ENCODE measurements at places on chromosomes 16 and 17.

DNA sequence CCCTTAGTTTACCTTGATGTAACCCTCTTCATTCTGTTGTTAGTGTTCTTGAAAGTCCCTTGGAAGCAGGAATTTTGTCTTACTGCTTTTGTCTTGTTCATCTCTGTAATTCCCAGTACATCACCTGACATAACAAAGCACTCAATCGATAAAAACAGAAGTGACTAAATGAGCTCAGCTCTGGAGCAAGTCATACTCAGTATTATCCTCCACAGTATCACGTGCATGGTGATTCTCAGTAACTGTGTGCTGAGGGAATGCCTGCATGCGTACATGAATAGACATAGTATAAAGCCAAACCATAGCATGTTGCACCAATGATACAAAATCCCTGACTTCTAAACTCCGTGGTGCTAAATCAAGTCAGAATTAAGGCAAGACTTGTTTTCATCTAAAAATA, 7.2 kb downstream of the KRT38 start:
- DNase-seq: no peak

GRCh38 chr17:3558603-3559269, 1.1 kb upstream of the TRPV3 start:
- DNase-seq: no peak

GRCh38 chr16:10521681-10522274, 58.6 kb downstream of the EMP2 start:
- DNase-seq: peak; percentile 53

GRCh38 chr17:62891659-62892058, 74.4 kb upstream of the TANC2 start:
- DNase-seq: no peak

DNA sequence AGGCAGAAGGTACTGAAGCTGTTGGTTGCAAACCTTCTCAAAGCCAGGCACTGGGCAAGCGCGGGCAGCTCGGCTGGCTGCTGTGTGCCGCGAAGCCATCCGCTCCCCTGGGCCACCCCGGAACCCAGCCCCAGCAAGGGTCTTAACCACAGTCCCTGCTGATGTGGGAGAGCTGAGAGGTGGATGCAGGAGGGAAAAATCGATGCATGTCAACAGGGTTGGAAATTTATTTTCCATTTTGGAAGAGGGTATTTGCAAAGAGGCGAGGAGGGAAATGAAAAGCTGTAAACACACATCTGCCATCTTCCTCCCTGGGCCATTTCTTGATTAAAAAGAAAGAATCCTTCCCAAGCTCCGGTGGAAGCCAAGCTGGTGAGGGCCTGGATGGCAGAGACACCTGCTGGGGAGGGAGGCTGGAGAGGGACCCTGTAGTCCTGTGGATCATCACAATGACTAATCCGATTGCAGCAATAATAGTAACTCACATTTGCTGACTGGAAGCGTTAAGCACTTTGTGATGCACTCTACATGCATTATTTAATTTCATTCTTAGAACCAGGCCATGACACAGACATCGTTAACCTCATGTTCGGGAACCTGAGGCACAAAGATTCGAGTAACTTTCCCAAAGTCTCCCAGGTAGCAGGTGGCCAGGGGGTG, 13.9 kb upstream of the TBX2 start:
- no peak for DNase-seq

DNA sequence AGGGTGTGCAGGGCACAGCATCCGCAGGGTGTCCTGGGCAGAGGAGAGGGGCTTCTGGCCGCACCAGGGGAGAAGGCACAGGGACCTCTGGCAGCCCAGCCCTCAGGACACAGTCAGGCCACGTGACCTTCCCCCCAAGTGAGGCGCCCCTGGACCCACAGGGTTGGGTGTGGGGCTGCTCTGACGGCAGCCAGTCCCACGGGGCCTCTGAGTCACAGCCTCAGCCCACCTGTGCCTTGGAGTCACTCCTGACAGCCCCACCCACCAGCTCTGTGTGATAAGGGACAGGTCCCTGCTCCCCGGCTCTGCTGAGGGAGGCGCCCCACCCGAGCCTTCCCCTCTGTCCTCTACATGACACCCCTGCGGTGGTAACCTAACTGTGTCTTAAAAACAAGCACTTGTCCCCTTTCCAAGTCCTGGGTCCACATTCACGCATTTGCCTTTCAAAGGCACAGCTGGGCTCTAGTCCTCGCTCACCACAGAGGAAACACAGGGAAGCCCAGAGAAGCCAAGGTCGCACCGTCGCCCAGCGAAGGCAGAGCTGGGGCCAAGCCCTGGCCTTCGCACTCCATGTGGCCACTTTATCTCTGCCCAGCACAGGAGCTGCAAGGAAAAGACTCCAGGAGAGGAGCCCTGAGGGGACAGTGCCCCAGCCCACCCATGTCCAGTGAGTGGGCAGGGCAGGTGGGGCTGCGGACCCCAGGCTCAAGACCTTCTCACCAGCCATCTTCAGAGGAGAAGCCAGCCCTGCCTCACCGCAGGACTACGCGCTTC, 5.1 kb upstream of the NPTX1 start:
- no peak for DNase-seq

DNA sequence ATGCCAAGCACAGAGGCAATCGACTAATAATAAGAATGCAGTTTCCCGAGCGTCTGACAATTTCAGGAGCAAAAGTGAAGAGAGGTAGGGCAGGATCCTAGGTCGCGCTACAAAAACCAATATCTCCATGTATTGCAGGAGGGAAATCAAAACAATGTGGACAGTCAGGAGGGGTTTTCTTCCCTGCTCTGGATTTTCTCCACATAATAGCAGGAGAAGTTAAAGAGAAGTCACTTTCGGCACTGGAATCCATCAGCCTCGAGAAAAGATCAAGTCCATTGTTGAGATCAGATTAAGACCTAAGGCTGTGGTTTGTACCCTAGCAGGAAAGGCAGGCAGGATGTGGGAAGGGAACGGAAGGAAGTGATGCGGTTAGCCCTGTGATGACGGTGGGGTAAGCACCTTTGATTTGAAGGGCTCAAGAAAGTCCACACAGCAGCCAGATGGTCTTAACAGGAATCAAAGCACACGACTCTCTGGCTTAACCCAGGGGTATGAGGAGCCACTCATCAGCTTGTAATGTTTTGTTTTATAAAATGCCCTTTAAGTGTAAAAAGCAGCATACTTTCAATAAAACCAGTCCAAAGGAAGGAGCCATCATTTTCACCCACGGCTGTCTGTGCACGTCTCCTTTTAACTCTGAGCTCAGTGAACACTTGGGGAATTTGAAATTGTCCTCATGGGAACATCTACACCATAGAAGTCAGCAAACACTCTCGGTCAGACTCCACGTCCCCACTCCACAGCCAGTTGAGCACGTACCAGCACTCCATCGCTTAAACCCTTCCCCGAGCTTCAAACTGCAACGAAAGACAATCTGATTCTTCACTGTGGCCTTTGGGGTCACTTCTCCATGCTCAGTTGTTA, 15.8 kb upstream of the AKTIP start:
- no peak for DNase-seq

DNA sequence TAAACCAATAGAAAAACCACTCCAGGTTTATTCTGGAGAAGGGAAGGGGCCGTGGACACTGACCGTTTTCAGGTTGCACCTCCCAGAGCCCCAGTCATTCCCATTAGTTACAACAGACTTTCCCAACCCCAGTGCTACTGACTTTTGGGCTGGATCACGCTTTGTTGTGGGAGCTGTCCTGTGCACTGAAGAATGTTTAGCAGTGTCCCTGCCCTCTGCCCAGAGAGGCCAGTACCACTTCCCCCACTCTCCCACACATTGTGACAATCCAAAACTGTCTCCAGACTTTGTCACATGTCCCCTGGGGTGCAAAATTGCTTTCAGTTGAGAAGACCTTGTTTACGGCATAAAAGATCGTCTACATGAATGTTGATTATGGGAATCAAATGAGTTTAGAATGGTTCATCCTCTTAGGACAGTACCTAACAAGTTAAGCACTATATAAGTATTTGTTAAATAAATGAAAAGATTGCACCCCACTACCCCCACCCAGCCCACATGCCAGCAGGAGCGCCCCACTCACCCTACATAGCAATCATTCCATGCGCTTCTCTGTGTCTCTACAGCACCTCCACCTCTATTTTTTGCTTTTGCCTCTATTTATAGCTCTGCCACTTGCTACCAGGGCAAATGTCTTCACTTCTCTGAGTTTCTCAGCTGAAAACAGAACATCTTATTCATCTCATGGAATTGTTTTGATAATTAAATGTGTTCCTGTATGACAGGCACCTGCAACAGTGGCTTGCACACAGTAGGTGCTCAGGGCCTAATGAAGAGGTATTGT, 104.9 kb downstream of the AXIN2 start:
- no peak for DNase-seq

- DNase-seq: peak; percentile 27
These were observed 8.4 kb upstream of the SHCBP1 start for GRCh38 chr16:46629331-46630219.

DNA sequence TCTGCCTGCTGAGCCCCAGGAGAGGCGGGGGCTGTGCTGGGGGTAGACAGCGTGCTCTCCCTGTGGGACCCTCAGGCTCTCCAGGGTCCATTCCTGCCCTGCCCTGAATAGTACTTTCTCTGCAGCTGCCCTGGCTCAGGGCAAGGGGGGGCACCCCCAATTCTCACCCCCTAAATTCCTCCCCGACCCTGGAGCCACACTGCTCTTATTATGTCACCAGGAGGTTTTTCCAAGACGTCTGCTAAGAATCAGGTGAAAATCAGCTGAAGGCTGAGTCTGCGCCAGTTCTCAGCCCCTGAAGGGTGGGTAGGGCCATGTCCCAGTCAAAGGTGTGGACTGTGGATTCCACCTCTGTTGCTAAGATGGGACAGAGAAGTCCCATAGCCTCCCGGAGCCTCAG, 49.9 kb upstream of the MAP3K14 start:
- DNase-seq: no peak

- DNase-seq: no peak
These were observed 502.9 kb downstream of the GRIN2A start for GRCh38 chr16:9679213-9679767.

- no peak for DNase-seq
These were observed 4.6 kb downstream of the MMP28 start for GRCh38 chr17:35790841-35791240.

GRCh38 chr16:15035163-15035729, 20.6 kb downstream of the NTAN1 start:
- DNase-seq: no peak

- DNase-seq: peak; percentile 74
These were observed 30.4 kb upstream of the ERN1 start for GRCh38 chr17:64160378-64160777.

DNA sequence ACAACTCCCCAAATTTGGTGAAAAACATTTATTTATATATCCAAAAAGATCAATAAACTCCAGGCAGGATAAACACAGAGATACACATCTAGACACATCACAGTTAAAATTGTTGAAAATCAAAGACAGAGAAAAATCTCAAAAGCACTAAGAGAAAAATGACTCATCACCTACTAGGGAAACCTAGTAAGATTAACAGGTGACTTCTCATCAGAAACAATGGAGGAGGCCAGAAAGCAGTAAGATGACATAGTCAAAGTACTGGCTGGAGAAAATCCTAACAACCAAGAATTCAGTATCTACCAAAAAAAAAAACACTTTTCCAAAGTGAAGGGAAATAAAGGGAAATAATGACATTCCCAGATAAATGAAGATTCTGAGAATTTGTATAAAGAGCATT, 33.8 kb downstream of the ULK2 start:
- no peak for DNase-seq

DNA sequence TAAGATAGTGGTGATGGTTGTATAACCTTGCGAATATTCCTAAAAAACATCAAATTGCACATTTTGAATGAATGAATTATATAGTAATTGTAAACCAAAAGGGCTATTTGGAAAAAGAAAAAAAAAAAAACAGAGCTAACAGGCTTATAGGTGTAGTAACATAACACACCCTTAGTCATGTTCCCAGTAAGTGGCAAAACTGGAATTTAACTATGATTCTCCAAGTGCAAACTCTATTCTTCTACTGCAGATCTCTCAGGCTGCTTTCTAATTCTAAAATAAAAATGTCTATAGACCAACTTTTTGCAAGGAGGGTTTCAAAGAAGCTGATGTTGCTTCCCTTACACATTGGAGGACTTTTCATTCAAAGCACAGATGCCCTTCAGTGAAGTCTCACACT, 293.2 kb upstream of the MON1B start:
- DNase-seq: no peak

GRCh38 chr17:61130330-61130729, 269.3 kb upstream of the TBX2 start:
- no peak for DNase-seq

GRCh38 chr16:1178295-1178910, 25.5 kb downstream of the CACNA1H start:
- no peak for DNase-seq

DNA sequence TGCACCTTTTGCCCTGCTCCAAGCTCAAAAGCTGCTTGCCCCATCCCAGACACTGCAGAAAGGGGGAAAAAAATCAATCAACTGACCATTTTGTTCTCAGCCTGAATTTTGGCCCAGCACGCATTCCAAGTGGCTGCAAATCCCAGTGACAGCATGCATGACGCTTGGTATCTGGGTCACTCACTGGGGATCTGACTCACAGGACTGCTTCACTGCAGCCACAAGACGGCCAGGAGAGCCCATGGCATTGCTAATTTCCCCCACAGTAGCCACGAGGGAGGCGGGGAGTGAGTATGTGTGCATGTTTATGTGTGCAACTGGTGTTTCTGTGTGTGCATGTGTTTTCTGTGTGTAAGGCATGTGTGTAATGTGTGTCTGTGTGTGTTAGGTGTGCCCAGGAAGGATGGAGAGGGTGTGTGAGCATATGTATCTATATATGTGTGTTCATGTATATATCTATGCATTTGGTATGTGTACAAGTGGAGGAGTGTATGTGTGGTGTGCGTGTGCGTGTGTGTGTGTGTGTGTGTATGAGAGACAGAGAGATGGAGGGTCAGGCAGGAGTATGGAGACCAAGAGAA, 33.8 kb downstream of the SDK2 start:
- no peak for DNase-seq

DNA sequence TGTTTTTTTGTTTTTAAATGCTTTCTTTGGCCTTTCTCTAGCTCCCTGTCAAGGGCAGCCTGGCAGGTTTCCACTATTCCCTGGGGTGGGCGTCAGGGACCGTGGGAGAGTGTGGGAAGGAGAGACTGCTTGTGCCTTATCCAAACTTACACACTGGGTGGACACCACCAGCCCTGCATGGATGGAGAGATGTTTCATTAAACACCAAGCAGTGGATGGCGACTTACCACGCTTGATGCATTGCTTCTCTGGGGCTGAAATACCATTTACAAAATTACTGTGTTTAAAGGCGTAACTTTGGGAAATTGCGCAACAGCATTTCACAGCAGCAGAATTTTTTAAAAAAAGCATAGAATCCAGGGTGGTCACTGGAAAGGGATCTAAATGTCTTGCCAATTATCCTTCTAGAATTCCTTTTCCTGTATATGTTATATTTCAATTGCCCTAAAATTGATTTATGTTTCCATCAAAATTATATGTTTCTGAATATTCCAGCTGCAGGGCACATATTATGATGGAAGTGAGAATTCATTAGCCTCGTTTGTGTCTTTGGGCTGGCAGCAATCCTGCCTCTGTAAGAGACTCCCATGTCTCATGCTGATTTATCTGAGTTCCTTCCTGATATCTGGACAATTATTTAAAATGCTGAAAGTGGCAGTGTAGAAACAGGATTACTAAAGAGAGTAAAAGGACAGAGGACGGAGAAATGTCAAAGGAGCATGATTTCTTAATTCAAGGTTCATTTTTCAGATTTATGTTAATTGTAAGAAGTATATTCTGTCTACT, 247.3 kb downstream of the GRIN2A start:
- DNase-seq: no peak

Measured in GM04504 (cell line).